ENCODE measurements at places on chromosomes 5 and 9. TPM values are rescaled to one million over a fixed set of nuclear protein-coding genes. Genes with fewer than 3 reads are reported as not detected.

DNA sequence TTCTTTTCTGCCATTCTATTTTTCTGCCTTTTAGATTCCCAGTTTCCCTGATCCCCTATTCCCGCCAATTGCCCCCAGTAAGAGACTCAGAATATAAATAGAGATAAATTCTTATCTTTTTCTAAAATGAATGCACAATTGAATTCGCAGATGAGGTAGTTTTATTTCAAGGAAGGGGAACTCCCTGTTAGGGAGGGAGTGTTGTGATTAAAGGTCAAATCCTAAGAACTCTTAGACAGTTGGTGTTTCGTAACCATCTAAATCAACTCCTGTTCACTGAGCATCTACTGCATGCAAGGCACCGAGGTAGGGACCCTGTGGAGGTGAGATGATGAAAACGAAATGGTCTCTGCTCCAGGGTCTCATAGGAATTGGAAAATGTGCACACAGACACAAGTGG is 7.7 kb upstream of the MAP3K1 start:
- DNase-seq: no peak

DNA sequence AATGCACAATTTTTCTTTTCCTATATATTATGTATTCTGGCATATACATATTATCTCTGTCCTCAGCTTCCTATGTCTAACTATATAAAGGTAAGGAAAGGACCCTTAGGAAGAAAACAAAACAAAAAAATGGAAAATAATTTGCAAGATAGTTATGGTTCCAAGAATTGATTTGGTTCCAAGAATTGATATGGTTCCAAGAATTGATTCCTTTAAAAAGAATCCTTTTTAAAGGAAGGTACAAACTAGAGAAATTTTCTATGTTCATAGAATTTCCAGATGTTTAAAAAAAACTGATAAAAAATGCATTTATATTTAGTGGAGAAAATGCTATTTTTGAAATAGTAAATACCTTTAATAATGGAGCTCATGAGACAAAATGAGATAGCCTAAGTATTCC is 12.1 kb downstream of the LYRM7 start:
- no peak for DNase-seq

DNA sequence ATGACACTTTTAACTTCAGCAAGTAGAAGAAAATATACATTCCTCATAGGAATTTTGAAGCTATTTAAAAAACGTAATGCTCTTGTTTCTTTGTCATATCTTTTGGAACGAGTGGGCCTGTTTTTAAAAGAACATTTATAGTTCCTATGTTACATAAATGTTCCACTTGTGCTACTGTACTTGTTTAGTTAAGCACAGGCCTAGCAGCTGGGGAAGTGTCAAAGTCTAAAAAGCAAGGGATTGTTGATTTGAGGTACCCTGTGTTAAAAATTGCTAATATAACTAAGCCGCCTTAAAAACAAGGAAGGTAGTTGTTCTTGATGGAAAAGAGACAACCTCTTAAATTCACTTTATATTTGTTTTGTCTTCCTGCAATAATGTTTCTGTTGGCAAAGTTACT is 27.2 kb upstream of the ELL2 start:
- no peak for DNase-seq

DNA sequence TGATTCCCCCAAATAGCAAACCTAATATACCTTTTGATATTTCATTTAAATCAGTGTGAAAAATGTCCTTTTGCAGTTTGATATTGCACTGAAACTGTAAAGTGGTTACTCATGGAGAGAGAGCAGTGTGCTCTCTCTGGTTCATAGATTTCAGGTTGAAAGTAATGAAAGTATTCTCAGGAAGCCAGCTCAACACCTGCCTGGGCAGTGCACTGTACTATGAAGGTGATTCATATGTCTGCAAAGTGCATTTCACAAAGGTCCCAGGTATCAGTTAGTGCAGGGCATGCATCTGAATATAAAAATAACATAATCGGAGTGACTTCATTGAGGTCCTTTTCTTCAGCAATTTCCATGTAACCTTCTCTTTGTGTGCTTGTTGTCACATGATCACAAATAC is 274.3 kb downstream of the CDH18 start:
- no peak for DNase-seq

DNA sequence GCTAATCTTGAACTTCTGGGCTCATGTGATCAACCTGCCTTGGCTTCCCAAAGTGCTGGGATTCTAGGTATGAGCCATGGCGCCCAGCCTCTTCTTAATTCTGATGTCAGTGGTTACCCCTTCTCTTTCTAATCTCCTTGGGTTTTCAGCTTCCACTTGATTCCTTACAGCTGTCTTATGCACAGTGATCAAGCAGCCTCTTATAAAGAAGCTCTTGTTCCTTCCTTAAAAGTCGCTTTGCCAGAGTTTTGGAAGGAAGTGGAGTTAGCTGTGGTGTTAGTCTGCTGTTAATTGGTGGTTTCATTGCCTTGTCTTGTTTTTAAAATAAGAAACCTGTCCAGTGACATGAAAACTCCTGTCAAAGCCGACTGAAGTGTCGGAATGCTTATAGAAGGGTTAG is 128.1 kb upstream of the CACNA1B start:
- no peak for DNase-seq

DNA sequence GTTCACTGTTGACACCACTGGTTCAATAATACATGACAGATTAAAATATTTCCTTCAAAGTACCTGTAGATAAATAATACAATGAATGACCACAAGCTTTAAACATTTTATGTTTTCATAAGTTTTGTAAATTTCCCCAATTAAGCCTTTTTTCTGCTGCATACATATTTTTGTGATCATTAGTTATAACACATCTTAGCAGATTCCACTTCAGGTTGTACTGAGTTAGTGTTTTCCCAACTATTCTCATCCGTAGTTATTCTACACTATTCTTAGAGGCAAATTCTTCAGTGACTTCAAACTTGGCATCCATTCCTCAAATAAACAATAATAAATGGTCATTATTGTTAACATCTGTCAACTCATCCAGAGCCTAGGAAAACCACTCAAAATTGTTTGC is 100.9 kb downstream of the NRG2 start:
- no peak for DNase-seq

DNA sequence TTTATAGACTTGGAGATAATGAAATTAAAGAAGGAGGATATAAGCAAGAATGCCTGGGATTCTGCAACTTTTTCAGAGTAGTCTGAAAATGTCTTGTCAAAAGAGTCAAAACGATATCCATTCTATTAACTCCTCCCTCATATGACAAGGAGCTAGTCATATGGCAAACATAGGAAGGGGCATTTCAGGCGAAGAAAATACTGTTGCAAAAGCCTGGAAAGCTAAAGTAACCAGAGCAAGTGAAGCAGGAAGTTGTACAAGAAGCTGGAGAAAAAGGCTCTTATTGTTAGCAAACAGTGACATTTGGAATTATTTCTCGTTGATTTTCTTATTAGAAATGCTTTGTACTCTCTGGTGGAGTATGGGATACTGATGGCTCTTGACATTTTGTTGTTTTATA is 94.0 kb upstream of the PTPRD start:
- no peak for DNase-seq

GRCh38 chr5:150511578-150512367 is 3.8 kb downstream of the NDST1 start:
- DNase-seq: no peak

DNA sequence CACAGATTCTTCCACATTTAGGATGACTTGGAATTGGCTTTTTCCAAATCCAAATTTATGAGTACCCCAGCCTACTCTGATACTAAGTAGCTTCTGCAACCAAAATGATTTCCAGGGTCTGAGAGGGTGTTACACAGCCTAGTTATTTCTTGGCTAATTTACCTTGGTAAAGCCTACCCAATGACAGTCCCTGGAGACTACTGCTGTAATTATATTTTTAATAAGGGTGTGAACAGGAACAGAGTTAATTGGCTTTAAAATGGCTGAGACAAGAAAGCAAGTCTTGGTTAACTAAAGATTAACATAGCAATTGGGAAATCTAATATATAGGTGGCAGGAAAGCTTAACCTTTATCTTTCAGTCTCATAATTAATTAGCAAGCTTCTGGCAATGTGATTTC is 9.3 kb downstream of the PRLR start:
- no peak for DNase-seq

DNA sequence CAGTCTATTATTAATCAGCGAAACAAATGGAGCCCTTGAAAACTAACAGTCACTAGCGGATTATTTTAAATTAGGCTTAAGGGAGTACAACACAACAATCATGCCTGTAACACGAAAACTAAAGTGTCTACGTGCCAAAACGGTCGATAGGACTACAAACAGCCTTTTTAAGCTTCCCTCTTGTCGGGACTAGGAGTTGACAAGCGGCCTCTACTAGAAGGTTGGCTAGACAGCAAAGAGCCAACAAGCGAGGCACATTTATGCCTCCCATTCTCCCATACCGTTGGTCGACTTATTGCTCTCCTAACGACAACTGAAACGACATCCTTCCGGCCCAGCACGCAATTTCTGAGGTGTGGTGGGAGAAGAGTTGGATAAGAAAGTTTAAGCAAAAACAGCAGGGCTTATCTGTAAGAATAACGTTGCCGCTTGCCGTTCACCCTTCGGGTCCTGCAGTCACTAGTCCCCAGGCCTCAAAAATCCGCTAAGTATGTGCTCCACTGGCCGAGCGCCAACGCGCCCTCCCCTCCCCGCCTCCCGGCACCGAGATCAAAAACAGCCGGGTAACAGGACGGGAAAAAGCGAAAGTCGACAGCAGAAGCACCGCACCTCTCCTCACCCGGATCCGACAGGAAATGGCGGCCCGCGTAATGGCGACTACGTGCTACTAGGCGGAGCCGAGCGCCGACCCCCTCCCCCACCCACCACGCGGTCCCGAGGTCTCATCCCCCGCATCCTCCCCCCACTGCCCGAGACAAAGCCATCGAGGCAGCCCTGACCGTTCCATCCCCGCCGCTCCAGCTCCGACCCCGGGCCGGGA is 813 bp downstream of the HNRNPK start:
- DNase-seq: peak; percentile 91

- no peak for DNase-seq
These were observed 148.8 kb upstream of the ADAMTSL1 start for GRCh38 chr9:18324928-18325745.

DNA sequence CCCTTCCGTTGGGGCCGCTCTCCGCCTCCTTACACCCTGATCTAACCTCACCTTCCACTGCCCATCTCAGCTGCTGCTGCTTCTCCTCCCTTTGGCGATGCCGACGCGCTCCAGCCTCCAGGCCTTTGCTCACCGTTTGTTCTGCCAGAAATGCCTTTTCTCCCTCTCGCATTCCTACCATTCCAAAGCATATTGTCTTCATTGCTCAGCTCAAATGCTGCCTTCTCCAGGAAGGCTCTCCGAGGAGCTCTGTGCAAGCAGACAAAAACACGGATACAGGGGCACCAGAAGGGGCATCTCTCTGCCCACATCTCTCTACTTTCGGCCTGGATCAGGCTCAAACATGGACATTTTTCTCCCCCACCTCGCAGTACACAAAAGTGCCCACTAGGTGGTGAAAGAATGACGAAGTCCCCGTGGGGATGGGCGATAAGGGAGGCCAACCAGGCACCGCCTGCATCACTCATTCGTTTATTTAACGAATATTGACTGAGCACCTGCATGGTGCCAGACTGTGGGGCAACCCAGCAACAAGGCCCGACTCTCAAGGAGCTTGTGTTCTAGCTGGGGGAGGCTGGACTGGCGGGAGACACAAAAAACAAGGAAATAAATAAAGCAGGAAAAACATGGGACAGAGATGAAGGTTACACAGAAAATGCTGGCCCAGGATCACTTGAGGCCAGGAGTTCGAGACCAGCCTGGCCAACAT is 7.3 kb upstream of the GRHPR start:
- DNase-seq: peak; percentile 90

DNA sequence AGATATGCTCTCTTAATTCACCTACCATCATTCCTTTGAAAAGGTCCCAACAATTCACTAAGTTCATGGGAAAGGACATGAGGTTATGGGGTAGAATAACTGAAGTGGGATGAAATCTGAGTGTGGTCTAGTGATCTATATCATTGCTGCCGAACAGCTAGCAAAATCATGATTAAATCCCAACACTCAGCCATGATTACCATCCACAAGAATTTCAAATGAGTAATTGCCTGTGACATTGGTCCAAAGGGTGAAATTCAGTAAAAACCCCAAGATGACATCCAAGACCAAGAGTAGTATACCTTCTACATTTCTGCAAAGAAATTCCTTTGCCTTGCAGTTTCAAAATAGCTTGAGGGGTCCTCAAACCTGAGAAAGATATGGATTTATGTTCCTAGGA is 225.6 kb downstream of the SPOCK1 start:
- no peak for DNase-seq

GRCh38 chr5:156375895-156376495 is 49.0 kb downstream of the SGCD start:
- no peak for DNase-seq

GRCh38 chr9:5696884-5697283 is 68.0 kb downstream of the RIC1 start:
- peak; percentile 10 for DNase-seq

- no peak for DNase-seq
These were observed 52.3 kb upstream of the CD180 start for GRCh38 chr5:67248703-67249589.

DNA sequence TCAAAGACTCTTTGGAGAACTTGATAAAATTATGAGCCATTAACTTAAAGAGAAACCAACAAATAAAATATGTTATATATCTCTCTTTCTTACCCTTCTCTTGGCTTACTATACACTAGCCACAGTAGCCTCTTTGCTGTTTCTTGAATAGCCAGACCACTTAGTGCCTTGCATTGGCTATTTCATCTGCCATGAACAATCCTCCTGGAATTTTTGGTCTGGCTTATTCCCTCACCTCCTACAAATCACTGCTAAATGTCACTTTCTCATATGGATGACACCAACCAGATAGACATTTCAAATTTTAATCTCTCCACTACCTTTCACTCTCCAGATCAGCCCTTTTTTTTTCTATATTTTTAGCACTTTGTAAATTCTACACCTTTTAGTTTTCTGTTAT is 1581.7 kb downstream of the EFNA5 start:
- no peak for DNase-seq

DNA sequence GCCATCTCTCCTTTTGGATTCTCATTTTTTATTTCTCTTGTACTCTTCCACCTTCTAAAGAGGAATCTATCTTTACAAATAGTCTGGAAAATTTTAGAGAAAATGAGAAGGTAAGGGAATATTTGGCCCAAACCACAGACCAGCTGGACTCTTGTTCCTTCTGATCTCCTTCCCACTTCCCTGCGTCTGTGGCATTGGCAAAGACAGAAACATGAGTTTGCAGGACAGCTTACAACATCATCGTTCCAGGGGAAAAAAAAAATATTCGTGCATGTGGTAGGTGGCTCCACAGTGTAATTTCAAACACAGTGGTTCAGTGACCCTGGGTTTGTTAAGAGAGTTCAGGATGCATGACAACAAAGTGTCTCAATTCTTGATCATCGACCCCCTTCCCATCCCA is 755.0 kb downstream of the DNAH5 start:
- DNase-seq: no peak

The AHRR gene
- total RNA-seq: 5.5 TPM

The LRRC19 gene
- not detected for total RNA-seq

The TNFAIP8 gene
- total RNA-seq: 141 TPM

The IRX1 gene
- not detected for total RNA-seq

The PRPF4 gene
- 39.9 TPM for total RNA-seq

The TMEM171 gene
- total RNA-seq: not detected

The IL3 gene
- not detected for total RNA-seq

The ERAP2 gene
- total RNA-seq: 111 TPM

The ADRA1B gene
- not detected for total RNA-seq

The GCNT4 gene
- 2.1 TPM for total RNA-seq

The GLDC gene
- total RNA-seq: 1.7 TPM

The PDE6A gene
- not detected for total RNA-seq

The MEF2C gene
- total RNA-seq: not detected

The CAMK4 gene
- total RNA-seq: 44.4 TPM
